Stimulated activated memory B cell treated with anti-CD40 and anti-IgM and Interleukin-4, amounts not matched to agents 10 μg/mL and 1 μg/mL and 100 μg/mL, for 72 hours (primary cell): ENCODE measurements at places on chromosomes 6 and 20.

DNA sequence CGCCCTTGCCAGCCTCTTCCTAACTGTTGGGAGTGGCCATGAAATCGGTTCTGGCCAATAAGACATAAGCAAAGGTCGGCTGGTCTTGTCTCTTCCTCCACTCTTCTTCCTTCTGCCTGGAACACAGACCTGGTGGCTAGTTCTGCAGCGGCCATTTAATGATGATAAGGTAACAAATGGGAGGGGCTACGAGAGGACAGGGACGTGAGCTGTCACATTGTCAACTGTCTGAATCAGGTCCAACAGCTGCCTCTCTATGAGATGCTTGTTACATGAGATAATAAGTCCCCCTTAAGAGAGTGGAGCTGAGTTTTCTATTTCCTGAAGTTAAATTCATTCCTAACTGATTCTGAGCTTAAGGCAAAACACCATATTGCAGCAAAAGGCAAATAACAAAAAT is 12.5 kb upstream of the TMEM242 start:
- ATAC-seq, result no peak

DNA sequence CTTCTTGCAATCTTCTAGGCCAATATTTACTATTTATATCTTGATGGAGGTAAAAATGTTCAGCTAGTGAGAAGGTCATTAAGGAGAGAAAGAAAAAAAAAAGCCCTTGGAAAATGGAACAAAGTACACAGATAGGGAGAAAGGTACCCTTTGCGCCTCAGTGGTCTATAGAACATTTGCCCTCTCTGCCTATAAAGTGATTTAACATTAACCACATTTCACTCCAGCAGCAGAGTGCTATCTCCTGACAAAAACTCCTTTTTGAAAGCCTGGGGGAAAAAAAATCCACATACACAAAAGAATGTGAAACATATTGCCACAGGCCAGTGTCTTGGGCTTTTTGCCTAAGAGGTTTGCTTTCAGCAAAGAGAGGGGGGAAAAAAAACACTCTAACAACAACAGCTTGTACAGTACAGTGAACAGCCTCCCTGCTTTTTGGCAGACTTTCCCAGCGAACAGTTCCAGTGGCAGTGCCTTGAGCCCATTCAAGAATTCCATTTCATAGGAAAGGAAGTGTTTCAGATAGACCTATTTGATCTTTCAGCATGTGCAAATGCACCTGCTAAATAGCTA is 695 bp downstream of the ARHGAP18 start:
- no peak for ATAC-seq

GRCh38 chr20:43040427-43040826 is 149.3 kb downstream of the PTPRT start:
- ATAC-seq, result no peak

GRCh38 chr6:7129784-7130569 is 22.2 kb downstream of the RREB1 start:
- peak; percentile 72 for ATAC-seq

DNA sequence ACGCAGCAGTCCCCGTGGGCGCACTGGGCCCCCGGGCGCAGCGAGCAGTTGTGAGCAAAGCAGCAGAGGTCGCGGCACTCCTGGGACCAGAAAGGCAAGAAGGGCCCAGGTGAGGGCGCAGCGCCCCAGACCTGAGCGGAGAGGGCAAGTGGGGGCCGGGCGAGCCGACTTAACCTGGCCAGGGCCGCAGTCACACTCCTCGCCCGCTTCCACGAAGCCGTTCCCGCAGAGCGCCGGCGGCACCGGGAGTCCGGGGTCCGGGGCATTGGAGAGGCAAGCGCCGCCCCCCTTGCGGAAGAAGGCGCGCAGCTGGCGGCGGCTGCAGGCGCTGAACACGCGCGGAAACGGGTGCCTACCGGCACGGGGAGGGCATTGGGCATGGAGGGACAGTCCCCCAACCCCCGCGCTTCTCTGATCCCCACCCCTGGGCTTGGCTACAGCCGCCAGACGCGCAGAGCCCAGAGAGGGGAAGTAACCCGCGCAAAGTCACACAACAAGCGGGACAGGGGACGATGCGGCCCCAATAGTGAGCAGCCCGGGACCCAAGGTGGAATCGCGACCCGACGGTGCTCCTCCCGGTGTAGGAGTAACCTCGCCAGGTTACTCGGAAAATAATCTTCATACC is 9.2 kb downstream of the ADAM33 start:
- no peak for ATAC-seq

DNA sequence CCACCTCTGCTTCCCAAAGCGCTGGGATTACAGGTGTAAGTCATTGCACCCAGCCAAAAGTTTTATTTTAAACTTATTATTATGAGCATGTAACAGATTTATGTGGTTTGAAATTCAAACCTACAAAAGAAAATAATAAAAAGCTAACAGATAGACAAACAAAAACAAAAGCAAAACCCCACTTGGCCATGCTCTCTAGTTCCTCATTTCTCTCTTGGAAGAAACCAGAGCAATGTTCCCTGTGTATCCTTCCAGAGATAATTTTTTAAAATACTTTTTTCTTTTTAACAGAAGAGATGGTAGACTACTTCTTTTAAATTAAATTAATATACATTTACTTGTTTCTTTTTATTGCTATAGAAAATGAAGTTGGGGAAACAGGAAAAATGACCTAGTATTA is 28.0 kb upstream of the SLC17A3 start:
- ATAC-seq, result no peak

- no peak for ATAC-seq
Observed at GRCh38 chr6:83247471-83247870, 54.3 kb downstream of the RWDD2A start.

GRCh38 chr6:160733050-160733646 is 31.1 kb downstream of the PLG start:
- peak; percentile 66 for ATAC-seq

- no peak for ATAC-seq
Observed at GRCh38 chr6:170228946-170229310, 62.0 kb downstream of the DLL1 start.

DNA sequence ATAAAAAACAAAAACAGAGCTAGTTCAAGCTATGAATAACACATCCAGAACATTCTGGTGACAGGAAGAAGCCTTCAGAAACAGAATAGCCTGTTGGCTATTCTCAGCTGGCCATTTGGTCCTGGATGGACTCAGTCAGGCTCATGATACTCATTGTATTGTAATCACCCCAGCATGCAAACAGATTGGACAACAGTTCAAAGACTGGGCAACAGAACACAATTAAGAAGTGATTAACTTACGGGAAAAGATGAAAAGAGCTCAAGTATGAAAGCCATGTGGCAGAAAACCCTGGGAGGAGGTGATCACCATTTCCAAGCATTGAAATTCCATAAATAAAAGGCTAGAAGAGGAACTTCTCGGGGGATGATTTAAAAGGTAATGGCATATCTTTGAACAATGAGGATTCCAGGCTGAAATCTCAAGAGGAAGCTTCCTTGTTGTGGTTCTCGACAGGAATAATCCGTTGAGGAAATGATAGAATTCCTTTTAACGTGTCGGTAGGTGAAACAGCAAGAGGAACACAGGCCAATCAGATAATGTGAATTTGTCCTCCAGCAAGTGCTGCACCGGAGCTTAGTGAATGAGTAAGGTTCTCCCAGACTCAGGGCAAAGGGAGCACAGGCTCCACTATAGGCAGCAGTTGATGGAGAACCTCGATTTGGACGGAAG is 172.4 kb downstream of the BCAS1 start:
- no peak for ATAC-seq

GRCh38 chr6:145863988-145864616 is 49.5 kb upstream of the FBXO30 start:
- peak; percentile 65 for ATAC-seq

DNA sequence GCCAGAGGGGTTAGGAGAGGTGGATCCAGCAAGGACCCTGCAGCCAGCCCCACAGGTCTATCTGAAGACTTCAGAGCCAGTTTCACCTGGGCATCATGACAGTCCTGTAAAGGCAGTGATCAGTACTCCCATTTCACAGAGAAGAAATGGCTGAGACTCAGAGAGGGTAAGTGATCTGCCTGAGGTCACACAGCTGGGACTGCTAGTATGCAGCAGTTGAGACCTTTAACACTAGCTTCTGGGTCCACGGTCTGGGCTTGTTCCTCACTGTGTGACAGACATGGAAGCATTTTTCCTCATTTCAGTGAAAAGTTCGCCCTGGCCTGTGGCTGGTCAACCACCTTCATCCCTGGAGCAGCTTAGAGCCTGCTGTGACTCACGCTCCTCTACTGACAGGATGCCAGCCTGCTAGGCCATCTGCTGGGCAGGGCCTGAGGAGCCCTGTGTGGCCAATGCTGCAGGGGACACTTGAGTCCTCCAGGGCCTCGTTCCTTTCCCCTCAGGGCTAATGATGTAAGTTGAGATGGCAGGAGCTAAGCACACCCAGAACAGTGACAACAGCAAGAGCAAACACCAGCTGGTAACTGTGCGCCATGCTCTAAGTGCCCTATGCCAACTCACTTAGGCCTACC is 192.0 kb downstream of the LRFN2 start:
- no peak for ATAC-seq

DNA sequence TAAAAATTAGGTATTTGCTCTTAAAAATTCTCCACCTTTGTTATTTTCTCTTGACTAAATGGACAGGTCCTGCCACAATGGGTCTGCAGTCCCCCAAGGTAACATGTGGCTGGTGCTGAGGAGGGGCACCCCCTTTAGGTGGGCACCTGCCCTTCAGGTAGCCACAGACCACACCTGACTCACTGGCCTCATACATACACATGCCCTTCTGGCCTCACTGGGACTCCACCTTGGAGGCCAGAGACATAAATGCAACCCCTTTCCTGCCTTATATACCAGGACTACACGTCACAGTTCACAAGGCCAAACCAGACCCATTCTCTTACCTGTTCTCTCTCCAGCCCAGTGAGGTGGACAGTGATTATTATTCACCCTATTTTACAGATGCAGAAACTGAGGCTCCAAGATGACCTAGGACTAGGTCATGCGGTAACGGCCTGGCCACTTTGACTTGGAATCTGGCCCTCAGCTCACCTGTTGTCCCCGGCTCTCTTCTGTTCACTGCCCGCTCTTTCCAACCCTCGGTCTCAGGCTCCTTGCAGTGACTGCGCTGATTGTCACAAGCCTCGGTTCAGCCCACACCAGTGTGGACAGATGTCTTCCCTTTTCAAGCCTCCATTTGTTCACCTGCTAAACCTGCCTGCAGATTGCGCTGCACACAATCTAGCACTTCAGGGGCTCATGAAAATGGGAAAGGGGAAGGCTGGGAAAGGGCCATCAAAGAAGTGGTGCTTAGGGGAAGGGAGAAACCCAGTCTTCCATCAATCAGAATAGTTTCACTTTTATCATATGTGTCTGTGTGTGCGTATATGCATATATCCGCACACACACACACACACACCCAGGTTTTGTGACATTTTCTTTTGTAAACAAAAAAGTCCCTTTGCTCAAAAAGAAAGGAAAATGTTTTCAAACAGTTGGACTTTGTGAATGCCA is 121.7 kb downstream of the BCAS1 start:
- peak; percentile 50 for ATAC-seq

DNA sequence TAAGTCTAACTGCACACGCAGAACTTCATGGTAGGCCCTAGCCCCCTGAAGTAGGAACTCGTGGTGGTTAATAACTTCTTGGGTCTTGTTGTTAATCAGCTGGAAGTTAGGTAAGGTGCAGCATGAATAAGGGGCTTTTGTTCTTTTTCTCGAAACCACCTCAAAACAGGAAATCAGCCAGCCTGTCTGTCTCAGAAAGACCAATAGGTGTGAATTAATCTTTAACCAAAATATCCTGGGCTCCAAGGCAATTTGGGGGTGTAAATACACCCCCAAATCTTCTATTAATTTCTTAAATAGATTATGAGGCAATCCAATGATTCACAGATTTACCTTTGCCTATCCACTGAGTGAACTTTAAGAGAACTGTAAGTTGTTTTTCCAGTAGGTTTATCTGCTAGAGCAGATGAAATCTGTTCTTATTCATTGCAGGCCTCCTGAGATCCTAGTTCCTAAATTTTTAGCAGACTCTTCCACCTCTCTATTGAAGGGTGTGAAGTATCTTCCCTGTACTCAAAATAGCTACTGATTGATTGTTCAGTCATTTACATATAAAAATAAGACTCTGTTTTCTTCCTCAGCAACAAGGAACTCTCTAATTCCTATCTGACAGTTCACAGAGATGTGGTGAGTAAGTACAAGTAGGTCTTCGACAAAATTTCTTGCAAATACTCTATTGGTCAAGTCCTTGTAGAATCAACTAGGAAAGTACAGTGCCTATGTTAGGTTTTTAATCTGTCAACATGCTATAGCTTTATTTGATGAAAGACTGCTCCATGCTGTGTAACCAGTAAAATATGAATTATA is 427.1 kb upstream of the NOX3 start:
- peak; percentile 48 for ATAC-seq

- no peak for ATAC-seq
Observed at GRCh38 chr20:56400001-56400640, 7.7 kb downstream of the CSTF1 start.

GRCh38 chr20:58339741-58340140 is 30.2 kb downstream of the RAB22A start:
- no peak for ATAC-seq

- ATAC-seq, result no peak
Observed at GRCh38 chr6:137167702-137168377, 5.6 kb downstream of the IL22RA2 start.

GRCh38 chr20:37875460-37876175 is 27.3 kb upstream of the VSTM2L start:
- ATAC-seq, result no peak

- ATAC-seq, result no peak
Observed at GRCh38 chr6:15366003-15366535, 120.2 kb downstream of the JARID2 start.

GRCh38 chr20:57650266-57650665 is 30.0 kb upstream of the ZBP1 start:
- no peak for ATAC-seq

GRCh38 chr6:72365773-72366172 is 256.1 kb upstream of the KCNQ5 start:
- ATAC-seq, result no peak

DNA sequence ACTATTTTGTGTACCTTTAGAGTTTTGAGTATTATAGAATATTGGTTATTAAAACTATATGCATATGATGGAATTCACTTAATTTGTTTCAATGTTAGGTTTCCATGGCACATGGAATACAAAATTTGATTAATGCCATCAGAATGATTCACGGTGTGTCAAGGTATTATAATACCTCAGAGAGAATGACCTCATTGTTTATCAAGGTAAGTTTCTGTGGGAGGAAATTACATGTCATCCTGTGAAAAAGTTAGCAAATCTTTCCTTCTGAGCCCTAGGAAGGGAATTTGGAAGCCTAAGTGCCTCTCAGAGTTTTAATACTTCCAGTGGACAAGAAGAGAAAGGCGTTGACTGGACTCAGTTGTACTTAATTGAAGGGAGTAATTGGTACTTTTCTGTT is 40.8 kb downstream of the DNAH8 start:
- ATAC-seq, result no peak

GRCh38 chr6:106149472-106150069 is 63.4 kb downstream of the PRDM1 start:
- no peak for ATAC-seq

GRCh38 chr6:76004202-76004601 is 68.3 kb downstream of the IMPG1 start:
- ATAC-seq, result peak; percentile 53

- no peak for ATAC-seq
Observed at GRCh38 chr6:170149681-170150589, 140.9 kb downstream of the DLL1 start.

- peak; percentile 77 for ATAC-seq
Observed at GRCh38 chr6:5580736-5581581, 319.6 kb downstream of the FARS2 start.
